Stimulated activated CD4-positive, alpha-beta T cell treated with anti-CD3 and anti-CD28 coated beads, Interleukin-15, amount 100 ng/mL, for 1 hour (primary cell): ENCODE measurements at places on chromosomes 11 and 22.

DNA sequence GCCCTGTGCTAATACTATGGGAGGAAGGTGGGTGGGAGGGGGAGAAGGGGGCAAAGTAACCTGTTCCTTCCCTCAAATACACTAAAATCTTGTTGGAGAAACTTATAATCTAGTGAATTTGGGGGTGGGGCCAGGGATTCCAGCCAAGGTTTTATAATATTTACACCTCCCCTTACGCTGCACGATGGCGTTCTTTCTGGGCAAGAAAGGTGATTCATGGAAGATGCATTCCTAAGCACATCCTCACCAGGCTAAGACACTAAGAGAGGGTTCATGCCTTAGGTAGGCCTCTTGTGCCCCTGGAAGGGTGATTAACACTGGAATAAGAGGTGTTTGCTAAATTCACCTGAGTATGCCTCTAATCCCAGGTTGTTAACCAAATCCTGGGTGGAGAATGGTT, 82.6 kb downstream of the BARX2 start:
- no peak for DNase-seq

- DNase-seq: no peak
Observed at GRCh38 chr11:10862446-10862845, 4.6 kb upstream of the ZBED5 start.

- no peak for DNase-seq
Observed at GRCh38 chr11:57299150-57299737, 25.5 kb downstream of the TNKS1BP1 start.

DNA sequence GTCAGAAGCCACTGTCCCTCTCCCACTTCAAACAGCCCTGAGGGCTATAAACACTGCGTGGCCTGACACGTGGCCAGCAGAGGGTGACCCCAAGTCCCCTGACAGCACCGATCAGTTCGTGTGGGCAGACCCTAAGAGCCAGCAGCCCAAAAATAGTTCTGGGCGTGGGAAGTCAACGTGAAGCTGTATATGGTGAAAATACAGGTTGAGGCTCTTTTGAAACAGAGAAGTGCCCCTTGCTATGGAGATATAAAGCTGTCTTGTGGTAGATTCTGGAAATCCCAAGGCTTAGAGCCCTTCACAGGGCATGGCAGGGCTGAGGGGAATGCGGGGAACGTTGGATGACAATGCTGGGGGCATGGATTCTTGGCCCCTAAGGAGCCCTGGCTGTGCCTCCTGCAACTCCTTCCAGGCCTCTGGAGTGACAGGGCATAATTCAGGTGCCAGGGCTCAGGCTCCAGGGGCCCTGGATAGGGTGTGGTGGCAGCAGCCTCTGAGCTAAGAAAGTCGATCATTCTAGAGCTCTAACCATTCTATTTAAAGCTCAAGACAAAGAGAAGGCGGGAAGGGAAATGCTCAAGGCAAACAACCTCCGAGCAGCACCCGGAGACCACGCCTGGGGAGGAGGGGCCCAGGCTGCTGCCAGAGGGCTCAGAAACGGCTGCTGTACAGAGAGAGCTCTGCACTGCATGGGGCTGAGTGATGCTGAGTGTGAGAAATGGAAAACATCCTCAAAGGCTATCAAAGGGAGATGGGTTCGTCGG, 60.4 kb upstream of the CD5 start:
- DNase-seq: peak; percentile 64

DNA sequence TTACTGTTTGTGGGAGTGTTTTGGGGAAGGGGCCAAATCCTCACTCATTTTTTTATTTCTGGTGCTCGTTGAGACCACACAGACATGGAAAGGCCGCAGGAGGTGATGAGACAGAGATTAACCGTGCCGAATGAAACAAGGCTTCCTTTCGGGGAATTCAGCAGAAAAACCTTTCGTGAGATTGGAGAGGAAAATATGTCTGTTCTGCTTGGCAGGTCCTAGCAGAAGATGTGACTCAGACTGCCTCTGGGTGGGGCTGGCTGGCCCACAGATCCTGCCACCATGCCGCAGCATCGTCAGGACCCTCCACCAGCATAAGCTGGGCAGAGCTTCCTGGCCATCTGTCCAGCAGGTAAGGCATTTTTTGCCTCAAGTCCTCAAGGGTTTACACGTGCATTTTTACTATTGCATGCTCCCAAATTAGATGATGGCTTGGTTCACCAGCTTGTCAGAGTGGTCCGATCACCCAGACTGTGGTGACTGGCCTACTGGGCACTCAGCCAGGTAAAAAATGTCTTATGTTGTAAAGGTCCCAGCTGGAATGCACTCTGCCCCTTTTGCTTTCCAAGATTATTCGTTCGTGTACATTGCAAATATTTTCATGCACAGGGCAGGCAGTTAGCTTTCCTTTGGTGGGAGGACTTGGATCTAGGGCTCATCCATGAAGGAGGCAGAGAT, 1.5 kb downstream of the DDB2 start:
- peak; percentile 52 for DNase-seq

DNA sequence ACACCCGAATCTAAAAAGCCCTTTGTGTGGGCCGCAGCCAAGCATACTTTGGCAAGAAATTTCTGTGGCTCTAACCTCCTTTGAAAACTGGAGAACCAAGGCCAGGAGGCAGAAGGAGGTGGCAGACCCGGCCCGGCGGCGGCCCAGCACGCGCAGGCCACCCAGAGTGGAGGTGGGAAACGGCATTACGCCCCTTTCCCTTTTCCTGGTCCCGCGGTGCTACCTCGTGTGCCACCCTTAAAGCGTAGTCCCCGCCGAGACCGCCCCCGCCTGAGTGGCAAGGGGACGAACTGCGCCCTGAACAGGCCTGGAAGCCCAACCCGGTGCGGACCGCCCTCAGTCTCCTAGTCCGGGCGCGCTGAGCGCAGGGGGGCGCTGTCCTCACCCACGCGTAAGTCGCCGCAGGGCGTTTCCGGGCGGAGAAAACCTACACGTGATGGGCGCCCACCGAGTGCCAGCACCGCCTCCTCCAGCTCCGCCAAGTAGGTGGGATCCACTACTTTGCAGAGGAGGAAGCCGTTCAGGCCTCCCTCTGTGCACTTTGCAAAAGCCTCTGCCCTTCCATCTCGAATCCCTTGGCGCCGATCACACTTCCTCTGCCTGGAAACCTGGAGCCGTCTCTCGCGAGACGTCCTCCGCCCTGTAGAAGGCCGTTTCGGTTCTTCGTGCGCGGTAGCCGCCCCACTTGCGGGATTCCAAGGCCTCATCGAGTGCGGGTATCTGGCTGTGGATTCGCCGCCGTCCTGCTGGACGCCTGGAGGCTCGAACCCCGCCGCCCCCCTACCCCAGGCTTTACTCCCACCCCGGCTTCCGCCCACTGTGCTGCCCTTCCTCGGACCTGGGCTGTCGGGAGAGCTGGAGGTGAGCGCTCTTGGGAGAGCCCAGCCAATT, at the start of gene ACCS:
Gene ACCS (plus strand): TSS at position 430 of the 891 bp plus-strand sequence. CDS start 1,358 bp downstream, outside the sequence.
- peak; percentile 71 for DNase-seq

DNA sequence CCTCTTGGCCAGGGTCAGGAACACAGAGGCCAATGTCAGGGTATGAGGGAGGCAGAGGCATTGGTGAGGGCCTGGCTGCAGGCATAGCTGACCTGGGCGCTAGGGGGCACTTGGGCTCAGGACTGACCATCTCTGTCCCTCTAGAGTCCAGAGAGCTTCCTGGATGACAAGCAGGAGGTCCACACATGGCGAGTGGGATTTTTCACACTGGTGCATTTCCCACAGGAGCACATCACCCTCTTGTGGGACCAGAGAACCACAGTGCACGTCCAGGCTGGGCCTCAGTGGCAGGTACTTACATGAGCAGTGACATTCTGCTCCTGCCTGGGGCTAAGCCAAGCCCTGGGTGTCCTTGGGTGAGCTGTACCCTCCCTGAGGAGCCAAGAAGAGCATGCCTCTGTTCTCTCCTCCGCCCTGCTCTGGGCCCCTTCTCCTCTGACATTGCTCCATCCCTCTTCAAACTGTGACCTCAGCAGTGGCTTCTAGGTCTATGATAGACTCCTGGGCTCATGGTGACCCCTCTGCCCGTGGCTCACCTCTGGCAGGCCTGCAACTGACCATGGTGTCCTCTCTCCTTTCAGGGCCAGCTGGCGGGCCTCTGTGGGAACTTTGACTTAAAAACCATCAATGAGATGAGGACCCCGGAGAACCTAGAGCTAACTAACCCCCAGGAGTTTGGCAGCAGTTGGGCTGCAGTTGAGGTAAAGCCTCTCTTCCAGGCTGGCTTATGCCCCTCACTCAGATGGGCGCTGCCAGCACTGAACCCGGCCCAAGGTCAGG, 46.6 kb downstream of the OTOG start:
- no peak for DNase-seq

DNA sequence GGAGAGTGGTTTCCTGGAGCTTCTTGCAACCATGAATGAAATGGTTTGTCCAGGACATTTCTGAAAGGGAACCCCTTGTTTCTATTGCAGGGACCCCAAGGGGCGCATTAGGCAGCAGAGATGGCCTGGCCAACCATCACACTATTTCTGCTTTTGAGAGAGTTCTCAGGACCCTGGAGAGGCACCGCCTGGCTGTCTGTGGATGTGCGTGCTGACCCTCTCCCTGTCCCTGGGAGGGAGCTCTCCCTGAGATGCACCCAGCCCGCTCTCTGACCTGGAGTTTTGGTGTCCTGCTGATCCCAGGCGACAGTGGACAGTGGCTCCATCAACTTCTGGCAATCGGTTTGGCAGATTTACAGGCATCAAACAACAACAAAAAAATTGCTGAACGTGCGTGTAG, 80.3 kb upstream of the SLC22A12 start:
- DNase-seq: no peak

GRCh38 chr11:118002541-118003423, 16.6 kb downstream of the IL10RA start:
- no peak for DNase-seq

- no peak for DNase-seq
Observed at GRCh38 chr22:46876357-46876934, 114.0 kb downstream of the TBC1D22A start.

DNA sequence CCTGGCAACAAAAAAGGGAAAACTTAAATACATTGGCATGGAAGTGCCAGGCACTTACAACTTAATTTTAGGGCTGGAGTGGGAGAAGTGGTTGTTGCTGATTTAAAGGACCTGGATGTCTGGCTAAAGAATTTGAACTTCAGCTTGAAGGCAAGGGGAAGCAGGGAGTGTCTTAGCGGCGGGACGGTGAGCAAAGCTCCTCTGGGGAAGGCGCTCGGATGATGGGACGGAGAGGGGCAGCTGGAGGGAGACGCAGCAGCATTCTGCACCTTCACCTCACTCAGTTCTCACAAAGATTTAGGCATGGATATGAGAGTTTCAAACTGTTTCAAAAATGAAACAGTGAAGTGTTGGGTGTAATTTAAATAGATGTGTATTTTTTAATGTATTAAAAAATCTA, 967.1 kb downstream of the BRD1 start:
- DNase-seq: no peak

GRCh38 chr11:7578276-7578955, 64.6 kb downstream of the PPFIBP2 start:
- no peak for DNase-seq

DNA sequence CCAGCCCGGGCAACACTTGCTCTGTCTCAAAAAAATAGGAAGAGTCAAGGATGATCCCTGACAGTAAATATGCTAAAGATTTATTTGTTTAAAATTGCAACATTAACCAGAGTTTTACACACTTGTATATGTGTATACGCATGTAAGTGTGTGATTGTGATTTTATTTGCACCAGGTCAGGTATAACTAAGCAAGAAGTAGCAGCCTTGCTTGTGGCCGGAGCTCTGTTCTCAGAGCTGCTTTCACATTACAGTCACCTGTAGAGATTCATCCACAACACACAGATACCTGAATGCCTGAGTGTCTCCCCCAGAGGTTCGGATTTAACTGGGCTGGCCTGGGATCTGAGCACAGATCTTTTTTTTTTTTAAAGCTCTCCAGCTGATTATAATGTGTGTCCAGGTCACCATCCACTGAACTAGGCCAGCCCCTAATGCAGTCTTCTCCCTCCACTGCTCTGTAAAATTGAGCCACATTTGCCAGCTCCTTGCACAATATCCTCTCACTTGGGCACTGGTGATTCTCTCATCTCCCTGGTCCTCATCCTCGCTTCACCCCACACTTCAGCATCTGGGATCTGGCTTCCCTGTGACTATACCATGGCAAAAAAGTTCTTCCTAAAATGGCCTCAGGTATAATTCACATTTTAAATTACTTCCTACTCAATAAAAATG, 48.3 kb downstream of the LIF start:
- no peak for DNase-seq

DNA sequence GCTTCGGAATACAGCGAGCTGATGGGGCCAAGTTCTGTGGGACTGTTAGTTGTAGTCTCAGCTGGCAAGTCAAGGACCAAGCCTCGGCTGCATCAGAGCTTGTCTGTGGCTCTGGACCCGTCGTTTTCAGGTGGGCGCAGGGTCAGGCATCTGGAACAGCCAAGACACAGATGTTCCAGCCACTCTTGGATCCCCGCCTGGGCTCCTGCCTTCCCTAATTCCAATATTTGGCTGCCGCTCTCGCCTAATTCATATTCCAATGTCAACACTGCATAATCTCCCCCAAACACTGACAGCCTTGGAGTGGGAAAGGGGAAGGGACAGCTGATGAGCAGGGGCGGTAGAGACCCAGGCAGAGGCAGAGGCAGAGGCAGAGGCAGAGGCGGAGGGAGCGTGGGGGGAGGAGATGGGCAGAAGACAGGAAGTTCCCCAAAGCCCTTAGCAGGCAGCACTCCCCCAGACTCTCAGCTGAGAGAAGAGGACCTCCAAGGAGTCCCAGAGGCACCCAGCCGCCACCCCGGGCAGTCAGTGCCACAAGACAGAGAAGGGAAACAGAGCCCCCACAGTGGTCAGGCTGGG, 49.6 kb upstream of the SLC35C1 start:
- DNase-seq: no peak

GRCh38 chr11:14471127-14471526, 28.5 kb downstream of the COPB1 start:
- DNase-seq: no peak

- no peak for DNase-seq
Observed at GRCh38 chr11:63530021-63530420, 6.6 kb upstream of the PLAAT4 start.

DNA sequence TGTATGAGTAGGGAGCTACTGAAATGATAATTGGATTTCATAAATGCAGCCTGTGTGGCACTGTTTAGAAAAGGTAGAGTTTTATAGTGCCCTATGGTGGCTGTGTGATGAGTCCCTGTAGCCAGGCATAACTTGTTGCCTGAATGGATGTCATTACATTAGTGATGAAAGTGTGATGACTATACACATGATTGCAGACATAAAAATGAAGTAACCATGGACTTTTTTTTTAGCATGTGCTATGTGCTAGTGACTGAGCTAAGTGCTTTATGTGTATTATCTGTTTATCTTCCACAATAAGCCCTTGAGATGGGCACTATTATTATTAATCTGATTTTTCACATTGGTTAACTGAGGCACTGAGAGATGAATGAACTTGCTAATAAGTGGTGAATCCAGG, 13.5 kb upstream of the GRAMD1B start:
- no peak for DNase-seq

DNA sequence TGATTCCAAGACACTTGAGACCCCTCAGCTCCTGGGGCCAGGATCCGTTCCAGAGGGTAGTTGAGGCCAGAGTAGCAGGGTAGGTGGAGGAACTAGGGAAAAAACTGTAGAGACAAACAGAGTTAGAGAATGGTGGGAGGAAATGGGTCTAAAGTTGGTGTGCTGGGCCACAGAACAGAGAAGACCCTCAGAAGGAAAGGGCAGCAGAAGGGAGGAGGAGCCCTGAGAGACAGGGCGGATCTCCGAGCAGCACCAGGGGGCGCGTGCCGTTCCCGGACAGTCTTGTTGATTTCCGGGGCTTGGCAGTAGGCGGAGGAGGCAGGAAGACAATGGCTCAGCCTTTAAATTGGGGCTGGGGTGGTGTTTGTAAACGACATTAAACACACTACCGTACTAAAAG, 2.4 kb upstream of the CECR2 start:
- DNase-seq: no peak
